Inflammatory macrophage (primary cell): ENCODE measurements at places on chromosomes 1 and 21.

DNA sequence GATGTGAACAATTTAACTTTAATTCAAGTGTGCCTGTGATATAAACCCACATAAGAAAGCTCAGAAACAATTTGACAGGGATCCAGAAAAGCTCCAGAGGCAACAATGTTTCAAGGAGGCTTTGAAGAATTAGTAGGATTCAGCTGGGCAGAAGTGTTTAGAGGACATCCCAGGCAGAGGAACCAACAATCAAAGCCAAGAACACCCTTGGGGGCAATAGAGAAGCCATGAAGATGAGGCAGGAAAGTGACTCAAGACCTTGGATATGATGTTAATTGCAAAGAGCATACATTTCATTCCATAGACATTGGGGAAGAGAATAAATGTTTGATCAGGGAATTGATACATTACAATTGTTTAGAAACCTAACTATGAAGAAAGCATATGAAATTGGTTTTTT lies 280.3 kb downstream of the LTN1 start:
- DNase-seq = no peak

- DNase-seq = no peak
Measured at GRCh38 chr1:232423591-232423990, 206.3 kb downstream of the SIPA1L2 start.

- DNase-seq = peak; percentile 45
Measured at GRCh38 chr1:203593723-203594122, 32.9 kb upstream of the ATP2B4 start.

- no peak for DNase-seq
Measured at GRCh38 chr1:221164951-221165838, 286.0 kb downstream of the HLX start.

- no peak for DNase-seq
Measured at GRCh38 chr1:59332983-59333382, 36.1 kb downstream of the FGGY start.

DNA sequence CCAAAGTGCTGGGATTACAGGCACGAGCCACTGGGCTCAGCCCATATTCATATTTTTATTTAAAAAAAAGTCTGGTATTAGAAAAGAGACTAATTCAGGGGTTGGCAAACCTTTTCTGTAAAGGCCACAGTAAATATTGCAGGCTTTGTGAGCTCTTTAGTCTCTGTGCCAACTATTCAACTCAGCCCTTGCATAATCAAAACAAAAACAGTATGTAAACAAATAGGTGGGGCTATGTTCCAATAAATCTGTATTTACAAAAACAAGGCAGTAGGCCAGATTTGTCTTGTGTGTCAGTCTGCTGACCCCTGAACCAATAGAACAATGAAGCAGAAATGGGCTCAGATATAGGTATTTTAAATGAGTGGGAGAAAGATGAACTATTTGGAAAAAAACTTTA lies 49.3 kb downstream of the CDC42BPA start:
- DNase-seq = no peak

GRCh38 chr1:59631561-59632255 lies 183.0 kb upstream of the HOOK1 start:
- DNase-seq = no peak

GRCh38 chr1:163361123-163361934 lies 39.6 kb downstream of the NUF2 start:
- DNase-seq = no peak

- no peak for DNase-seq
Measured at GRCh38 chr1:42888013-42888633, 41.7 kb downstream of the ZNF691 start.

DNA sequence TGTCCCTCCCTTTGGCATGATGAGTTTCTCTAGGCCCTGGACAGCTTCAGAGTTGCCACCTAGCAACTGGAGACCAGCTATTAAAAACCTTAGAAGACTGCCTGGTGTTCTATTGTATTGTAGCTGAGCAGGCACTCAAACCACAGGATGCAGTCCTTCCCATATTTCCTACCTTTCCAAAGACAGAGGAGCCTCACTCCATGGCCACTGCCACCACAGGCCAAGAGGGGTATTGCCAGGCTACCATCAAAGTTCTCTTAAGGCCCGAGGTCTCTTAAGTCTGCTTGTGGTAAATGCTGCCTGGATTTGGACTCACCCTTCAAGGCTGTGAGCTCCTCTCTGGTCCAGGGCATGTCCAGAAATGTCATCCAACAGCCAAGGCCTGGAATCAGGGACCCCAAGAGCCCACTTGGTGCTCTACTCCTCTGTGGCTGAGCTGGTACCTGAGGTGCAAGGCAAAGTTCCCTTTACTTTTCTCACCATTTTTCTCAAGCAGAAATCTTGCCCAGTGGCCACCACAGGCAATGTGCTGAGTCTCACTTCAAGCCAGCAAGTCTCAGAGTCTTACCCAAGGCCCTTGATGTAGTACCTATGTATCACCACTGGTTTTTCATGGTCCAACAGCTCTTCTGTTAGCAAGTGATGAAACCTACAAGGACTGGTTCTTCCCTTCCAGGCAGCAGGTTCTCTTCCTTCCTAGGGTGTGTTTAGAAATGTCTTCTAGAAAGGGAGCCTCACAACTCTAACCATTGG lies 269.4 kb downstream of the AMY1C start:
- no peak for DNase-seq

GRCh38 chr1:8465013-8465412 lies 147.1 kb downstream of the SLC45A1 start:
- DNase-seq = no peak

DNA sequence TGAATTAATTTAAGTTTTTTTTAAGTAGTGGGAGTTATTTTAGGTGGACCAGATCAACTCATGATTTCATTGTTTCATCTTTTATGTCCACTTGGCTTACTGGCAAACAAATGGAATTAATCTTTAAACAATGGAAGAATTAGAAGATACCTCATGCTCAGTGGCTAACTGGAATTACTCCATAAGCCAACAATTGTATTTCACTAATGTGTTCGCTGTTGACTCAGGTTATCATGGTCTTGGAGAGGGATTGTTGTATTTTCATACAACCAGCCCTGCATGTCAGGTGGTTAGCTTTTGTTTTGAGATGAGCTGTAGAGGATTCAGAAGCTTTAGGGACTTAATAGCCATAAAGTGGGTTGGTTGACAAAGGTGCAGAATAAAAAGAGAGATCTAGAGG lies 57.2 kb upstream of the HMCN1 start:
- no peak for DNase-seq

DNA sequence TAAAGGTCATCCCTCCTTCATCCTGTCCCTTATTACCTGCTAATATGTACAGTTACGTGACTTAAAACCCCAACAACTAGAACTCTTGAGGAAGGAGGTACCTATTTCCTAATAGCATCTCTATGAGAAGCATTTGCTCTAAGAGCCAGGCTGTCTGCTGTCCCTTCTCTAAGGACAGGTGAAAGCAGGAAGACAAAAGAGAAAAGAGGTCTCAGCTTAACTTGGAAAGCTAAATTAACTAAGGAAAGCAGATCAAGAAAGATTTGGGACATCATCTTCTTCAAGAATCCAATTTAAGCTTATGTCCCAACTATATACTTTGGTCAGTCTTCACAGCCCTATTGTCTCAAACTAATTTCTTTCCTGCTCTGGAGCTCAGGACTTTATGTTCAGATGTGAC lies 2.9 kb downstream of the EGLN1 start:
- no peak for DNase-seq

DNA sequence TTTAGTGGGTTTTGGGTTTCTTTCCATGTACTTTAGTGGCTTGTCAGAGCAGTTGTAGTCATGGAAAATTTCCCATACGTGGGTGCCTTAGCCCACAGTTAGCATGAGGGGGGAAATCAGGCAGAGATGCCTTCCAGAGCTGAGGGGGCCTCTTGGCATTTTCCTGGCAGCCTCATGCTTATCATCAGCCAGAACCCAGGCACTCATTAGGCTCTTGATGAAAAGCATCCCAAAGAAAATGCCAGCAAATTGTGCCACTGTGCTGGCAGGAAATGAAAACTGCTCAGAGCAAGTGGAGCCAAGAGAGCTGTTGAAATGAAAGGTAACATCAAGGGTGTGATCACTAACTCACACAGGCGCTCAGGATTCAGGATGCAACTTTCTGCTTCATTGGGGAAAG lies 128.0 kb downstream of the TNNI3K start:
- DNase-seq = no peak

- DNase-seq = no peak
Measured at GRCh38 chr21:14645702-14646101, 99.6 kb upstream of the SAMSN1 start.
